ENCODE measurements at places on chromosomes 1 and 21.
A peak's percentile ranks its signal among the peaks of the same experiment; 100 is the strongest.

DNA sequence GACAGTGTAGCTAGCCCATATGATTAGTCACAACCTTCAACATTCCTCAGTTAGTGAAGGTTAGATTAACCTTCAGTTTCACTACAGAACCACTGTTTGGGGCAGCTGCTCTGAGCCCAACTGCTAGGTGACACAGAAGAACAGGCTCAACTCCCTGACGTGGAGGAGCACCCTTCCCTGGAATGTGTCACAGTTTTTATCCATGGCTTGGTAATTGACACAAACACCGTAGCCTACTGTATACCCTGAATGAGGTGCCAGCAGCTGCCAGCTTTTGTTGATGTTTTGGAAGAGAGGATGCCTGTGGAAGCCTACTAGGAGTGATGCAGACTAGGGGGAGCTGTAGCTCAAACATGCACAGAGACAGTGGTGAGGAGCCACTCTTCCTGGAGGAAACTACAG, 56.6 kb upstream of the CR2 start:
- peaks cover 11% of the 10 kb centered on the region for H3K4me1 ChIP-seq
- no peaks in the 10 kb centered on the region for H3K36me3 ChIP-seq
- DNase-seq, result no peak
- H3K27me3 ChIP-seq, result no peaks in the 10 kb centered on the region
- H3K27ac ChIP-seq, result peak overlapping the region; percentile 76
- H3K4me3 ChIP-seq, result no peak overlapping the region

- DNase-seq, result no peak
- H3K4me3 ChIP-seq, result no peak overlapping the region
- no peaks in the 10 kb centered on the region for H3K4me1 ChIP-seq
- H3K27ac ChIP-seq, result no peak overlapping the region
- H3K36me3 ChIP-seq, result no peaks in the 10 kb centered on the region
Observed at GRCh38 chr1:236120721-236121153, 21.6 kb upstream of the GPR137B start.

- peaks cover 8% of the 10 kb centered on the region for H3K4me1 ChIP-seq
- DNase-seq, result peak; percentile 57
- peak overlapping the region; percentile 73 for H3K27ac ChIP-seq
Observed at GRCh38 chr1:109197158-109198042, 16.3 kb upstream of the SARS1 start.

GRCh38 chr1:8632102-8632501, 185.3 kb downstream of the RERE start:
- no peak for DNase-seq
- H3K4me3 ChIP-seq, result no peak overlapping the region
- no peak overlapping the region for H3K27ac ChIP-seq
- peaks cover 32% of the 10 kb centered on the region for H3K4me1 ChIP-seq
- no peaks in the 10 kb centered on the region for H3K36me3 ChIP-seq

DNA sequence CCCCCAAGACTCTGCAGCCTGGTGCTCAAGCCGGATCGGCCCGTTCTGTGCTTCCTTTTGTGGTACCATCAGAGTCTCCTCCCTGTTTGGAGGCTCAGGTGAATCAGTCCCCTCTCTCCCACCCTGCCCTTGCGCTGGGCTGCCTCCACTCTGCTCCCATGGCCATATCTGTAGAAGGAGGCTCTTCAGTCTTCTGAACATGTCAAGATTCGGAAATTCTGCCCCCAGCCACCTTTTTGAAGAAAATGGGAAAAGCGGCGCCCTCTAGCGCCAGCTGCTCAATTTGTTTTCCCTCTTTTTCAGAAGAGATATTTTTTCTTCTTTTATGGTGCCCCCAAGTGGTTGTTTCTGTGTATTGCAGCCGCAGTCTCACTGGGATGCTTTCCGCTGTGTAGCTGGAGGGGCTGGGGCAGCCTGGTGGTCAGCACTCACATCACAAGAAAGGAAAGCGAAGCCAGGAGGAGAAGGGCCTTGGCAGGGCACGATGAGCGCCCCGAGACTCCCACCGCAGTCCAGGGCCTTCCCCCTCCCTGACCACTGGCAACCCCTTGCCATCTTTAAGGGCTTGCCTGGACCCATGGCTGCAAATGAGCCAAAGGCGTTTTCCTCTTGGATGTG, 58.4 kb upstream of the CACNA1E start:
- H3K4me3 ChIP-seq, result no peak overlapping the region
- H3K27ac ChIP-seq, result no peak overlapping the region
- DNase-seq, result peak; percentile 86

- no peaks in the 10 kb centered on the region for H3K36me3 ChIP-seq
- no peak for DNase-seq
- H3K4me3 ChIP-seq, result no peak overlapping the region
Observed at GRCh38 chr1:150484861-150485260, 2.4 kb upstream of the TARS2 start.

DNA sequence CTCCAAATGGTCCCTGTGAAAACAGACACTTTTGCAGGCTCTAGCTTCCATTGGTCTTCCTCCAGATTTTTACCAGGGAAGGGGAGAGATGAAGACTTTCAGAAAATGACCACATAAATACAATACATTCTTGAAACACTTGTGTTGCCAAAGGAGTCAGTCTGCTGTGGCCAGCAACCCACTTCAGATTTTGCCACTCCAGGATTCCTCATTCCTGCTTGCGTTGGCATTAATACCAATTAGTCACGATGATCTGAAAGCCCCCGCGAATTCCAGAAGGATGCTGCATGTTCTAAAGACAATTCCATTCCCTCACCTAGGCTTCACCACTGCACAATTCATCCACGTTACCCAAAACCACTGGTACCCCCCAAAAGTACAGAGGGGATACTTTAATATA, 7.9 kb upstream of the BACE2 start:
- H3K27ac ChIP-seq, result no peak overlapping the region
- no peaks in the 10 kb centered on the region for H3K27me3 ChIP-seq
- no peak for DNase-seq
- no peak overlapping the region for H3K4me3 ChIP-seq
- H3K4me1 ChIP-seq, result no peaks in the 10 kb centered on the region
- H3K36me3 ChIP-seq, result no peaks in the 10 kb centered on the region

DNA sequence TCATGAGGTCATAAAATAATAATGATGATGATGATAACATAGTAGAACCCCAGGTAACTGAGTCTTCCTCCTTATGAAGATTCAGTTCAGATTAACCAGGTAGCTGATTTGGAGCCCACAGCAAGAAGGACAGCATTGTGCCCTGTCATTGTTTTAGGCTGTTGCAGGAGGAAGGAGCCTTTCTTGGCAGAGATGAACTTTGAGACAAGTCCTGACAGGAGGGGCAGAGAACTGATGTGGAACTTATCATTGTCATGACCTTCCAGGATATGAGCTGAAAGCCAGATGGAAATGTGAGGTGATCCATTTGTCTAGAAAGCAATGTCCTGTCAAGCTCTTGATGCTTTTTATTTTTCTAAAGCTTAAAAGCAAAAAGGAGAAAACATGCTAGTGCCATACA, 132.6 kb upstream of the COA6 start:
- no peak for DNase-seq
- H3K27me3 ChIP-seq, result no peaks in the 10 kb centered on the region
- H3K4me1 ChIP-seq, result no peaks in the 10 kb centered on the region
- no peaks in the 10 kb centered on the region for H3K36me3 ChIP-seq
- H3K27ac ChIP-seq, result no peak overlapping the region

GRCh38 chr21:35179990-35180540, 131.0 kb upstream of the RUNX1 start:
- no peak for DNase-seq
- H3K27me3 ChIP-seq, result no peaks in the 10 kb centered on the region
- no peaks in the 10 kb centered on the region for H3K4me1 ChIP-seq
- no peak overlapping the region for H3K4me3 ChIP-seq
- no peak overlapping the region for H3K27ac ChIP-seq

GRCh38 chr1:193222056-193222615, 35.7 kb upstream of the B3GALT2 start:
- H3K27me3 ChIP-seq, result no peaks in the 10 kb centered on the region
- no peak overlapping the region for H3K27ac ChIP-seq
- H3K4me1 ChIP-seq, result no peaks in the 10 kb centered on the region
- no peaks in the 10 kb centered on the region for H3K36me3 ChIP-seq
- DNase-seq, result no peak

- H3K4me3 ChIP-seq, result no peak overlapping the region
- no peak overlapping the region for H3K27ac ChIP-seq
Observed at GRCh38 chr1:204435381-204435831, 23.8 kb upstream of the PPP1R15B start.

DNA sequence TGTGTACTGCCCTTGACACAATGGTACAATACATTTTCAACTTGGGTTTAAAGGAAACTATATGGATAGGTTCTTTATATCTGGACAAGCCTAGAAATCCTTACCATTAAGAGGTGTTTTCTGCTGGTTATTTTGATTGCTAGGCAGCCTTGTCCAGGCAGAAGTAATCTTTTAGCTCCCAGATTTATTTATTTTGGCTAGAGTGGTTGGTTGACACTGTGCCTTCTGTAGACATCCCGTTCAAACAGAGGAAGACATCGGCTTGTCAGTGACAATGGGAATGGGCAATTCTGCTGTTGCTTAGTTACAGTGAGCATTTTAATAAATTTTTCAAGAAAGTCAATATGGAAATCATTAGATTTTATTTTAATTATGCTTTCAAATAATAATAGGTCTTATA, 138.8 kb downstream of the VPS13D start:
- H3K4me1 ChIP-seq, result no peaks in the 10 kb centered on the region
- no peaks in the 10 kb centered on the region for H3K36me3 ChIP-seq
- H3K27me3 ChIP-seq, result no peaks in the 10 kb centered on the region
- no peak overlapping the region for H3K27ac ChIP-seq
- H3K4me3 ChIP-seq, result no peak overlapping the region

DNA sequence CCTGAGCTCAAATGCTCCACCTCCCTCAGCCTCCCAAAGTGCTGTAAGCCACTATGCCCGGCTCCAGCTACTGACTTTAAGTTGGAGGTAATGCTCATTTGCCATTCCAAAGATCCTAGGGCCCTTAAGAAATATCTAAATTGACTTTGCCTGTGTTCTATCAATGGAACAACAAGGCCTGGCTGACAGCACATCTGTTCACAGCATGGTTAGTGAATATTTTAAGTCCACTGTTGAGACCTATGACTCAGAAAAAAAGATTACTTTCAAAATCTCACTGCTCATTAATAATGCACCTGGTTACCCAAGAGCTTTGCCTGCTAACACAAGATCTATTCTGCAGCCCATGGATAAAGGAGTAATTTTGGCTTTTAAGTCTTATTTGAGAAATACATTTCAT, 3.5 kb upstream of the SSX2IP start:
- no peak overlapping the region for H3K27ac ChIP-seq
- H3K36me3 ChIP-seq, result no peaks in the 10 kb centered on the region
- H3K4me1 ChIP-seq, result peaks cover 2% of the 10 kb centered on the region
- H3K27me3 ChIP-seq, result no peaks in the 10 kb centered on the region
- no peak overlapping the region for H3K4me3 ChIP-seq
- no peak for DNase-seq

GRCh38 chr1:9758559-9759121, 65.1 kb downstream of the CLSTN1 start:
- H3K36me3 ChIP-seq, result no peaks in the 10 kb centered on the region
- no peak overlapping the region for H3K27ac ChIP-seq
- no peaks in the 10 kb centered on the region for H3K4me1 ChIP-seq
- no peak overlapping the region for H3K4me3 ChIP-seq

- no peak overlapping the region for H3K4me3 ChIP-seq
- peak overlapping the region; percentile 85 for H3K27ac ChIP-seq
- peak; percentile 48 for DNase-seq
- H3K27me3 ChIP-seq, result no peaks in the 10 kb centered on the region
Observed at GRCh38 chr1:111592389-111593361, 26.9 kb upstream of the RAP1A start.

DNA sequence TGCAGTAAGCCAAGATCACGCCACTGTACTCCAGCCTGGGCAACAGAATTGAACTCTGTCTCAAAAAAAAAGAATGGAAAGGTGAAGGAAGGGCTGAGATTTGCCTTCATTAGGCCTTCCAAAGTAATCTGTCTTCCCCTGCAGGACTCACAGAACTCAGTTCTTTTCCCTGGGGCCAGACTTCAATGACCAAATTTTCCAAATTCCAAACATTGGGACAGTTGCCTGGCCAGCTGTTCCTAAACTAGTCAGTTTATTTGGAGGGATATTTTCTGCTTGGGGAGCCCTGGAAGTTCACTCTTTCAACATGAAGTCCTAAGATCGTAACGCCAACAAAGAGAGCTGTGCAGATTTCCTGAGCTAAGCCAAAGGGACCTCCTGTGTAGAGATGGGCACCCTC, 5.4 kb upstream of the DEDD start:
- H3K36me3 ChIP-seq, result no peaks in the 10 kb centered on the region
- no peak overlapping the region for H3K4me3 ChIP-seq
- DNase-seq, result no peak

DNA sequence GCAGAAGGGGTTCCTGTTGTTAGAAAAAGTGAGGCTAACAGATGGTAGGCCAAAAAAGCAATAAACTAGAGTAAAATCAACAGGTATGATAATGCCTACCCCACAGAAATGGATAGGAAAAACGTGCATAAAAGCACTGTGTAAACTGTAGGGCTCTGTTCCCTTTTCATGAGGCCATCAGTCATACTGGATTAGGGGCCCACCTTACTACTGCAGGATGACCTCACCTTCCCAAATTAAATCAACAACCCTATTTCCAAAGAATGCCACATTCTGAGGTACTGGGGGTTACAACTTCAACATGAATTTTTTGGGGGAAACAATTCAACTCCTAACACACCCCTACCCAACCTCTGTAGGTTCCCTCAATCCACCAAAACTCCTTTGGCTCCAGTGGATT, 54.9 kb downstream of the KIAA1614 start:
- no peak for DNase-seq
- no peaks in the 10 kb centered on the region for H3K36me3 ChIP-seq
- H3K27ac ChIP-seq, result no peak overlapping the region
- no peaks in the 10 kb centered on the region for H3K4me1 ChIP-seq

- DNase-seq, result no peak
- H3K27me3 ChIP-seq, result no peaks in the 10 kb centered on the region
- H3K27ac ChIP-seq, result no peak overlapping the region
- no peak overlapping the region for H3K4me3 ChIP-seq
- H3K4me1 ChIP-seq, result no peaks in the 10 kb centered on the region
Observed at GRCh38 chr21:26965040-26965906, 1.6 kb downstream of the ADAMTS5 start.

DNA sequence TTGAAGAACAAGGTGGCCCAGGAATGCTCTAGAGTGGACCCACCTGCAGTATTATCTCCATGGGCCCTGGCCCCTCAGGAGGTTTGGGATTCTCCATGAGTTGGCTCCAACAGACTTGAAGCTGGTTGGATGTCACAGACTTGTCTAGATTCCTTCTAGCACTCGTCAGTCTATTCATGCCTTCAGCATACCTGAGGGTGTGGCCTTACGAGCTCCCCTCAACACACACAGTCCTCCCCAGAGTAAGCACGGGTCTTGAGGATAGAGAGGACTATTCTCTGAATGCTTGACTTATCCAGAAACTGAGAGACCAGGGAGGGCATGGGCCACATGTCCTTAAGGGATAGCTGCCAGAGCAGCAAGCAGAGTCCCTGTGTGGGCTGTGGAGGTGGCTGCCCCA, 45.9 kb upstream of the COL6A1 start:
- no peak overlapping the region for H3K4me3 ChIP-seq
- H3K27ac ChIP-seq, result no peak overlapping the region
- no peaks in the 10 kb centered on the region for H3K4me1 ChIP-seq

All from Caco-2 (cell line).